GM03348 (cell line): ENCODE measurements at places on chromosomes 2 and 18.

- DNase-seq = no peak
These were observed 43.8 kb upstream of the ITPRID2 start for GRCh38 chr2:181847702-181848101.

- DNase-seq = peak; percentile 82
These were observed 34.1 kb upstream of the RMDN2 start for GRCh38 chr2:37890893-37891495.

- no peak for DNase-seq
These were observed 9.7 kb upstream of the CIB4 start for GRCh38 chr2:26650713-26651469.

GRCh38 chr2:15539999-15540398 lies 21.1 kb downstream of the NBAS start:
- DNase-seq = no peak
